Activated T-cell treated with anti-CD3 and anti-CD28 coated beads for 1 hour (primary cell): ENCODE measurements at places on chromosomes 6 and 20.
A peak's percentile ranks its signal among the peaks of the same experiment; 100 is the strongest.

GRCh38 chr6:136486357-136486756, 63.9 kb downstream of the MAP7 start:
- DNase-seq = no peak

GRCh38 chr6:29941016-29941415, 1.3 kb upstream of the HLA-A start:
- no peak for DNase-seq

GRCh38 chr6:123526128-123526527, 110.6 kb downstream of the TRDN start:
- DNase-seq = no peak

GRCh38 chr20:19071446-19071725, 141.1 kb upstream of the SLC24A3 start:
- DNase-seq = no peak

DNA sequence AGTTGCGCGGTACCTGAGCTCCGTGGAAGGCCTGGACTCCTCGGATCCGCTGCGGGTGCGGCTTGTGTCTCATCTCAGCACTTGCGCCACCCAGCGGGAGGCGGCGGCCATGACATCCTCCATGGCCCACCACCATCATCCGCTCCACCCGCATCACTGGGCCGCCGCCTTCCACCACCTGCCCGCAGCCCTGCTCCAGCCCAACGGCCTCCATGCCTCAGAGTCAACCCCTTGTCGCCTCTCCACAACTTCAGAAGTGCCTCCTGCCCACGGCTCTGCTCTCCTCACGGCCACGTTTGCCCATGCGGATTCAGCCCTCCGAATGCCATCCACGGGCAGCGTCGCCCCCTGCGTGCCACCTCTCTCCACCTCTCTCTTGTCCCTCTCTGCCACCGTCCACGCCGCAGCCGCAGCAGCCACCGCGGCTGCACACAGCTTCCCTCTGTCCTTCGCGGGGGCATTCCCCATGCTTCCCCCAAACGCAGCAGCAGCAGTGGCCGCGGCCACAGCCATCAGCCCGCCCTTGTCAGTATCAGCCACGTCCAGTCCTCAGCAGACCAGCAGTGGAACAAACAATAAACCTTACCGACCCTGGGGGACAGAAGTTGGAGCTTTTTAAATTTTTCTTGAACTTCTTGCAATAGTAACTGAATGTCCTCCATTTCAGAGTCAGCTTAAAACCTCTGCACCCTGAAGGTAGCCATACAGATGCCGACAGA, 9.9 kb downstream of the HEY2 start:
- no peak for DNase-seq

- DNase-seq = no peak
Measured at GRCh38 chr20:2509794-2510193, 1.1 kb upstream of the ZNF343 start.

GRCh38 chr6:169861431-169862042, 110.1 kb downstream of the ERMARD start:
- DNase-seq = no peak

- no peak for DNase-seq
Measured at GRCh38 chr6:157430834-157431233, 49.8 kb downstream of the ZDHHC14 start.

DNA sequence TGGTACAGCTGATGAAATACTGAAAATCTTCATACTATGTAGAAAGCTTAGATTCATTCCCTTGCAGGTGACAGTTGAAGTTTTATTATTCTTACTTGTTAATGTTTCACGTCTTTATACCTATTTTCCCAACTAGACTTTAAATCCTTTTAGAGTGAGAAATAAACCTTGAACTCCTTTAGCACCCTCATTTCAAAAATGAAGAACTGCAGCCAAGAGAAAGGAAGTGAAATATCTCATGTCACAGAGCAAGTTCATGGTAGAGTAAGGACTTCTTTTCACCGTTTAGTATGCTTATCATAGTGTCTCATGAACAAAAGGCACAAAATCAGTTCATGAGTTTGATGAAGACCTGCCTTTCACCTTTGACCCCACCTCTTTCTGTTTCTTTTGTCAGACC, 38.5 kb downstream of the ORC3 start:
- DNase-seq = no peak

GRCh38 chr20:23160536-23161243, 74.6 kb upstream of the CD93 start:
- no peak for DNase-seq

GRCh38 chr6:163354761-163355425, 59.6 kb upstream of the QKI start:
- DNase-seq = no peak

DNA sequence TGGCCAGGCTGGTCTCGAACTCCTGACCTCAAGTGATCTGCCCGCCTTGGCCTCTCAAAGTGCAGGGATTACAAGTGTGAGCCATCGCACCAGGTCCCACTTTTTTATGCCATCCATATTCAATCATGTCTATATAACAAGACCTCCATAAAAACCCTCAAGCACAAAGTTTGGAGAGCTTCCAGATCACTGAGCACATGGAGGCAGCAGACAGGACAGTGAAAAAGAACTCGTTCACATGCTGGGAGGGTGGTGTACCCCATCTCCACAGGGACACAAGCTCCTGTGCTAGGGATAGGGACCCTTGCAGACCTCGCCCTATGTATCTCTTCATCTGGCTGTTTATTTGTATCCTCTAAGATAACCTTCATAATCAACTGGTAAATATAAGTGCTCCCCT, 30.3 kb downstream of the KIF13A start:
- DNase-seq = no peak

GRCh38 chr20:62605236-62605943, 36.9 kb upstream of the SLCO4A1 start:
- DNase-seq = no peak

- DNase-seq = no peak
Measured at GRCh38 chr20:19737025-19737424, 21.0 kb upstream of the RIN2 start.

DNA sequence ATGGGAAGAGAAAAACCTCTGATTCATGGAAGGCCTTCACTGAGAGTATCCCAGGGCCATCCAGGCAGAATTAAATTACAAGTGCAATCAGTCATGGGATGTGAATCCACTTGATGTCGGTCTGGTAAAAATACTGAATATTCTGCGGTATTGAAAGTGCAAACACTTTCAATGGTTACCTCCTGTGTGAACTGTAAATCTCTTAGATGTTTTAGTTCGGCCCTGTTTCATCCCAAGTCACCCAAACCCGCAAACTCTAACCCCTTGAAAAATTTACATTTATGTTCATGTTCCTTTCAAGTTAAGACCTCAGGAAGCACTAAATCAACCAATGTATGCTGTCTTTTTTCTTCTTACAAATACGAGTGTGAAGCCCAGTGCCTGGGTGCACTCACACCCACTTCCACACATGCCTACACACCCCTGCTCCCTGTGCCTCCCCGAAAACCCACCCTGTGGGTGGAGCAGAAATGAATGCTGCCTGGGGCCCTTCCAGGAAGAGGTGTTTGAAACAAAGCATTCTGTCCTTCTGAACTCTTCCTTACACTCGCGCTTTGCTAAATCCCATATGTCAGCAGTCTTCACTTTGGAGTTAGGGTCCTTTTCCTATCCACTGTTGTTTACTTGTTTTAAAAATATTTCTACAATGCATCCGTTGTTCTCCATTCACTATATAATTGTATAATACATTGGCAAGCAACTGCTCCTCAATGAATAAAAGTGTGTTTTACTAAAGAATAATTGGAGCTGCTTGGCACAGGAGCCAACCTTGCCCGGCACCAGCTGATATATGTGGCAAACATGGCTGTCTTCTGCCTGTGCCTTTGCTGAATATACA, 62.7 kb downstream of the FYN start:
- DNase-seq = no peak

GRCh38 chr6:134925800-134926199, 24.1 kb downstream of the ALDH8A1 start:
- no peak for DNase-seq

DNA sequence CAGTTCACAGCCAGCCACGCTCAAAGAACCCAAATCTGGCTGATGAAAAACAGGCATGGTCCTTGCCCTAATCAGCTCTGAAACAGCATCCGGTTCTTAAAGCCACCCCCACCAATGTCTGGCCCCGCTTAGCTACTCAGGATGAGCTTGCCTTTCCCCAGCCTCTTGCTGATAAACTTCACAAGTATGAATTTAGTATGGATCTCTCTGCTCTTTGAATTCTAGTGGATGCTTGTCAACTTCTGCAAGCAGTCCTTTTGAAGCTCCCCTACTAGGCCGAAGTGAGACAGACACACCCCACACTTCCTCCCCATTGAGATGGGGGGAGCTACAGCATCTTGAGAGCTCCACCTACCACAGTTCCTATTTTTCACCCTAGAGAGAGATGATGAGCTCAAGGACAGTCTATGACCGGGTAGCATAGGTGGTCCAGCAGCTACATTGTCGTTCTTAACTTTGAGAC, 36.7 kb downstream of the EBF4 start:
- no peak for DNase-seq

- no peak for DNase-seq
Measured at GRCh38 chr6:133671376-133671775, 217.5 kb upstream of the TCF21 start.

DNA sequence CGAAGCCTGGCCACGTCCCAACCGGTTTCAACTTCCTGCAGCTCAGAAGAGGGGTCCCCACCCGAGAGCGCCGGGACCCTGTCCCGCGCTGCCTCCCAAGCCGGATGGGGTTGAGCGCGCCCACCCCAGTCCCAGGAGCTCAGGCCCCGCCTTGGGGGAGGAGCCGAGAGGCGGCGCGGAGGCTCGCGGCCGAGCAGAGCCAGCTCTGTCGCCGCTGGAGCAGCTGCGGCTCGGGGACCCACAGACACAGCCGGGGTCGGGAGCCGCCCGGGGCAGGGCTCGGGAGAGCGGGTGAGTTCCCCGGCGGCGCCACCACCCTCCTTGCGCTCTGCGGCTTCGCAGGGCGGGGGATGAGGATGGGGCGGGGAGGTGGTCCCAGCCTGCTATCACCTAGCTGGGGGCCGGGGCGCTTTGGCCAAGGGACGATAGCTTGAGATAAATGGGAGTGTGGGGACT, at the start of gene PPP1R16B:
TSS of gene PPP1R16B (plus strand) at position 196 of the 456 bp plus-strand sequence. CDS start 30,229 bp downstream, outside the sequence.
- DNase-seq = peak; percentile 70

DNA sequence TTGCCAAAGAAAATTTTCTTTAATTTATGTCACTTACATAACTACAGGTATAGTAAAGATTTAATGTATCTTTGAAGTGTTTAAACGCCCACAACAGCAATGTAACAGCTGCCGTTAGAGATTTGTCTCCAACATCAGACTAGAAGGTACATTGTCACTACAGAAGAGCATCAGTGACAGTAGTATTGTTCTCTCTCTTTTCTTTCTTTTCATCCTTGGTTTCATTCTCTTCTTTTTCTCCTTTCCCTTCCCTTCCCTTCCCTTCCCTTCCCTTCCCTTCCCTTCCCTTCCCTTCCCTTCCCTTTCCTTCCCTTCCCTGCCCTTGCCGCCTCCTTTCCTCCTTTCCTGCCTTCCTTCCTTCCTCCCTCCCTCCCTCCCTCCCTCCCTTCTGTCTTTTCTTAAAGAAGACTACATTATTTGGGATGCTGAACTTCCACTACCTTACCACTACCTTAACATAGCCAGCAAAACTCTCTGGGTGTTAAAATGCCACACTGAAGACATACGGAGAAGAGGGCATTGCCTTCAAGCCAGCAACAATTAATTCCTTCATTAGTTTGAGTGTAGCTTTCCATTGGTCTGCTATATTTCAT, 663.9 kb downstream of the DOK5 start:
- no peak for DNase-seq

- no peak for DNase-seq
Measured at GRCh38 chr20:10609770-10610169, 64.0 kb downstream of the JAG1 start.

- no peak for DNase-seq
Measured at GRCh38 chr20:40604416-40604815, 84.6 kb downstream of the MAFB start.

- DNase-seq = no peak
Measured at GRCh38 chr6:34063651-34064050, 82.2 kb downstream of the GRM4 start.

GRCh38 chr6:108566406-108566805, 5.7 kb downstream of the FOXO3 start:
- DNase-seq = no peak

DNA sequence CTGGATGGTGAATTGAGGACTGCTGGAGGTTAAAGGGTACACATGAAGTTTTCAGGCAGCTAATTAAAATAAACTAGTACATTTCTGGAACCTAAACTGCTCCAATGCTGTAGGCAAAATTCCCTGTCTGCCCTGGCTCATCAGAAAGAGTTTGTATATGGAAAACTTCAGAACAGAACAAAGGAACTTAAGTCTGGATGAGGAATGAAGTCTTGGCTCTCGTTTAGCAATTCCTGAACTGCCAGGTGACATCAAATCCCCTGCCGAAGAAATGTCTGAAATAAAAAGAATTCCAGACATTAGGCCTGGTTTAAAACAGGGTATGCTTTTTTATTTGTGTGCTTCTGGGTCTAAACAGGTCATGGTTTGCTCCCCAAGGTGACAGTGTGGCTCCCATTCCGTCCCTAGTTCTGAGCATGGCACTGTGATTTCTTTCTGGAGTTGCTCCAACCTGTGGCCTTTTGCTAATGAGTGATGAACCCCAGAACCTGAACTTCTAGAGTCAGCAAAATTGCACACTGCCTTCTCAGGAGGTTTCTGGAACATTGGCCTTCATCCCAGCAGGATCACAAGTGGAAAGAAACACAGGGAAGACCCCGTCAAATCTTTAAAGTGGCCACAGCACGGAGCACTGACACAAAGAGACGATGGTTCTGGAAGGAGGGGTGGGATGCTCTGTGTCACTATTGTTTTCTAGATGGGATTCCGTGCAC, 129.4 kb upstream of the NAA20 start:
- DNase-seq = no peak

- no peak for DNase-seq
Measured at GRCh38 chr6:160131636-160132296, 10.2 kb downstream of the SLC22A1 start.

DNA sequence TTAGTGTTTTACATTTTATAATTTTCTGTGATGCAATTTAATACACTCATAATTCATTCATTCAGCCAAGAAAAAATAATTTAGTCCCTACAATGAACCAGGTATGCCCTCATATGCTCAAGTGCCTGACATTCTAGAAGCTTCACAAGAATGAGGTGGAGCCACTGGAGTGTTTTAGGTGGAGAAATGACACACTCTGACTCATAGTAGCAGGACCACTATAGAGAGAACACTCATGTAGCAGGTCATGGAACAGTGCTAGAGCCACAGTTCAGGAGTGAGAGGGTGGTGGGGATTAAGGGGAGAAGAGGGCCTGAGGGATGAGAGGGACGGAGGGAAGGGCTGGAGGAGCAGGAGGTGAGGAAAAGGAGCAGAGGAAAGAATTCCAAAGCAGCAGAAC, 1.4 kb upstream of the HLA-G start:
- no peak for DNase-seq

DNA sequence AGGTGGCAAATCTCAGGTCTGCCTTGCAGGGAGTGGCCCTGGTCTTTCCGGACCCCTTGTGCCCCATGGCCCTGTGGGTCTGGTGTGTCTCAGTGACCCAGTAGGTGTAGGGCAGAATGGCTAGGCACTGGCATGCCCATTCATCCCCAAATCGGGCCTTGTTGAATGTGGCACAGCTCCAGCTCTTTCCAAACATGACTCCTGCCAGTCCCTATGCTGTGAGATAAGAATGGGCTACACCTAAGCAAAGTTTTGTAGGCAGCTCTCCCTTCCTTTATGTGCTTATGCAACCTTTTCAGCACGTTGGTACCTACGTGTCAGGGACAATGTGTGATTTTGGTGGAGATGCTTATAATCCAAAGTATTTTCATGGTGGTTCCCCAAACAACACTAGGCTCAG, 33.9 kb downstream of the FOXO3 start:
- no peak for DNase-seq
